Lower leg skin (tissue), 4 donors: ENCODE measurements at places on chromosomes 3 and 15.

DNA sequence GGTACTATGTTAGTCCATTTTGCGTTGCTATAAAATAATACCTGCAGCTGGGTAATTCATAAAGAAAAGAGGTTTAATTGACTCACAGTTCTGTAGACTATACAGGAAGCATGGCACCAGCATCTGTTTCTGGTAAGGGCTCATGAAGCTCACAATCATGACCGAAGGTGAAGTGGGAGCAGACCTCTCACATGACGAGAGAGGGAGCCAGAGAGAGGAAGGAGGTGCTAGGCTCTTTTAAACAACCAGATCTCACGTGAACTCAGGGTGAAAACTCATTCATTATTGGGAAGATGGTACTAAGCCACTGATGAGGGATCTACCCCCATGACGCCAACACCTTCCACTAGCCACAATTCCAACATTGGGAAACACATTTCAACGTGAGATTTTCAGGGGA is 301.7 kb upstream of the MDFIC2 start:
- no peak for DNase-seq

- no peak for DNase-seq
Measured at GRCh38 chr3:24086617-24087404, 141.7 kb downstream of the NR1D2 start.

DNA sequence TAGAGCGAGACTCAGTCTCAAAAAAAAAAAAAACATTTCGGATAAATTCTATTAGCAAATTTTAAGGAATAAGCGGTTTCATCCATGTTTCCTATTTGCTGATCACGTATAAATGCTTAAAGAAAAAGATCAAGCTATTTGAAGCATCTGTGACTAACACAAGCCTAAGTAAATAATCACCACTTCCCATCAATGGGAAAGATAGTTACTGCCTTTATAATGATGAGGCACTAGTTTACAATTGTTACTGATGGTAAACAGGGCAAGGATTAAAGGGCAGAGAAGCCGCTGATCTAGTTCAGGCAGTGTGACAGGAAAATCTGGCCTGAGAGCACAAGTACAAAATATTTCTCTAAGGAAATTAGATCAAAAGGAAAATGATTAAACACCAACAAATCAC is 13.7 kb downstream of the CLPX start:
- no peak for DNase-seq

DNA sequence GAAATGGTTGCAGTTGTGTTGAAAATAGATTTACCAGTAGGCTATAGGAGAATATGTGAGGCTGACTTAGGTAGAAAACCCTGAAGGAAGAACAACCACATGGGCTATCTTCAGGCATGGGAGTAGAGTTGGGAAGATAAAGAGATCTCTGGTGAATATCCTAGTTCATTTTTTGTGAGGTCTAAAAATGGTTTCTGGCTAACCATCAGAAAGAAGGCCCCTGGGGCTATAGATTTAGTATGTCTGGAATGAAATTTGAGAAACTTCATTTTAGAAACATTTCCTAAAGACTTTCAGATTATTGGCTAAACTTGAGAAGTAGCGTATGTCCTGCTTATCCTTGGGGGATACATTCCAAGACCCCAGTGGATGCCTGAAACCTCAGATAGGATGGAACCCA is 148.2 kb downstream of the NAALADL2 start:
- no peak for DNase-seq
